ENCODE measurements at places on chromosomes 12 and 14.

- no peak for DNase-seq
Observed at GRCh38 chr14:92552066-92552465, 38.5 kb downstream of the RIN3 start.

GRCh38 chr12:4791497-4791896 lies 71.3 kb downstream of the GALNT8 start:
- DNase-seq = no peak

DNA sequence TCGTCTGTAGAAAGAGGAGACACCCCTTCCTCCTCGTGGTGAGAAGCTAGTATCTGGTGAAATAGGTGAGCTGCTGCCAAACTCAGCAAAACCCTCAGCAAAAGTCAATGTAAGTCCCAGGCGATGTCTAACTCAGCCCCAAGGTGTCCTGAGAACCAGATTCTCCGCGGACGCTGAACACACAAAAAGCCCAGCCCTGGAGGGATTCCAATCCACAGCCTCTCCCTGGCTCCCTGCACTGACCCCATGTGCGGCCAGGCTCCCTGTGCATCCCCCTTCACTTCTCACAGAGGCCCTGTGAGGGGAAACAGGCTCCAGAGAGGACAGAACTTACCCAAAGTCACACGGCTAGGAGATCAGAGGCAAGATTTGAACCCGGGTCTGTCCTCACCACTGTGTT lies 81.5 kb downstream of the NINJ2 start:
- DNase-seq = no peak

- DNase-seq = no peak
Observed at GRCh38 chr14:90846511-90846910, 30.3 kb upstream of the TTC7B start.
